Amygdala (tissue), 56 donors: ENCODE measurements at places on chromosomes 5 and 9.
A peak's percentile ranks its signal among the peaks of the same experiment; 100 is the strongest.

DNA sequence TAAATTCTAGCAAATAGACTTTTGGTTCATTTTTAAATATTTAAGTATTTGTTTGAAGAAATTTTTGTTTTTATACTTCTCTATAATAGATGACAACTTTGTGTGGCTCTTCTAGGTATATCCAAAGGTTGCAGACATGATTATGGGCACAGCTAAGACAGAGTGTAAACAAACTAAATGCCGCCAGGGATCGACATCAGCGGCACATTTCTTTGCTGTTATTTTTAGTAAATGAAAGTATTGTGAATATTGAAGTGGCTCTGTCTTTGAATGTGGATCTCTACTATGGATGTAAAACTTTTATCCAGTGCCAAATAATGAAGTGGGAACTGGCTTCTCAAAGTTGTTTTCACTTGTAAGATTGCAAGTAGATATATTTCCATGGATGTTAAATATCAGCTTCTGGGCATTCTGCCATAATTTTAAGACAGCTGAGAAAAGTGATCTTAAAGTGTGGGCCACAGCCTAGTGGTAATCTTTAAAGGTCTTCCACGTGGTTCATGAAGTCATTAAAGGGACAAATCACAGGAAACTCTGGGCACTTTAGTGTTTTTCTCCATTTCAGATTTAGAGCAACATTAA, 589.9 kb downstream of the ZNF608 start:
- DNase-seq, result no peak

DNA sequence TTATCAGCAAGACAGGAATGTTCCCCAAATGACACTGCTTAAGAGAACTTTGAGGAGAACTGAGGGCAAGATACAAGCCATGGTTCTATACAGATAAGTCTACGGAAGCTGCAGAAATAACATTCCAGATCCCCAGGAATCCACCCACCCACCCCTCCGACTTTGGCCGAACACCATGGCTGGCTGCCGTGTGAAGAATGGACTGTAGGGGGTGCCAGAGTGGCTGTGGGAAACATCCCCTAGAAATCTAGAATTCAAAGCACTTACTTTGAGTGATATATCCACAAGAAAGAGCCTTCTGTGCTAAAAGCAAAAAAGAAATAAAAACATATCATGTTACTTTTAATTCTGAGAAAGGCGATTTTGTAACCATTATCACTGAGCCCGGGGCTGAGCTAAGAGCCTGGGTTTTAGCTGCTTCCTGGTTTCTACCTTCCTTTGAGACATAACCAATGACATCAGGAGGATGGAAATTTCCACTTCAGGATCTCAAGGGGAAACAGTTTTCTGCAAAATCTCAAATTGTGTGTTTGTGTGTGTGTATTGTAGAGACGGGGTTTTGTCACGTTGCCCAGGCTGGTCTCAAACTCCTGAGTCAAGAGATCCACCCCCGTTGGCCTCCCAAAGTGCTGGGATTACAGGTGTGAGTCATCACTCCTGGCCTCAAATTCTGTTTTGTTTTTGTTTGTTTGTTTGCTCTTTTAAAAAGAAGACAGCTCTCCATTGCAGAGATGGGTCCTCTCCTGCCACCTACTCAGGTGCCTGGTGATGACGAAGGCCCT, 36.4 kb downstream of the GGTA1 start:
- peak; percentile 27 for DNase-seq

DNA sequence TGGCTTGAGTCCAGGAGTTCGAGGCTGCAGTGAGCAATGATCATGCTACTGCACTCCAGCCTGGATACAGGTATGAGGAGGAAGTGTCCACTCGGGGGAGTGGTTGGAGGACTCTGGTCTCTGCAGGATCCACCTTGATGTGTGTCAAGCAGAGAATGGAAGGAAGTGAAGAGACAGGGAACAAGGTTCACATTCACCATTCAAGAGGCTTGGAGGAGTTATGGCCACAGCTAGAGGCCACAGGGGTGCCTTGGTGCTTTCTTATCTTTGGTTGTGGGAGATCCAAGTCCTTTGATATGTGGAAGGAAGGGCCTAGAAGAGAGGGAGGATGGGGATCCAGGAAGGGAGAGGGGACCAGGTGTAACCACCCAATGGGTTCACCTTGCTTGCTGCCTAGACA, 5.4 kb upstream of the CERCAM start:
- DNase-seq, result no peak

GRCh38 chr5:174552428-174552827, 172.0 kb upstream of the MSX2 start:
- no peak for DNase-seq

DNA sequence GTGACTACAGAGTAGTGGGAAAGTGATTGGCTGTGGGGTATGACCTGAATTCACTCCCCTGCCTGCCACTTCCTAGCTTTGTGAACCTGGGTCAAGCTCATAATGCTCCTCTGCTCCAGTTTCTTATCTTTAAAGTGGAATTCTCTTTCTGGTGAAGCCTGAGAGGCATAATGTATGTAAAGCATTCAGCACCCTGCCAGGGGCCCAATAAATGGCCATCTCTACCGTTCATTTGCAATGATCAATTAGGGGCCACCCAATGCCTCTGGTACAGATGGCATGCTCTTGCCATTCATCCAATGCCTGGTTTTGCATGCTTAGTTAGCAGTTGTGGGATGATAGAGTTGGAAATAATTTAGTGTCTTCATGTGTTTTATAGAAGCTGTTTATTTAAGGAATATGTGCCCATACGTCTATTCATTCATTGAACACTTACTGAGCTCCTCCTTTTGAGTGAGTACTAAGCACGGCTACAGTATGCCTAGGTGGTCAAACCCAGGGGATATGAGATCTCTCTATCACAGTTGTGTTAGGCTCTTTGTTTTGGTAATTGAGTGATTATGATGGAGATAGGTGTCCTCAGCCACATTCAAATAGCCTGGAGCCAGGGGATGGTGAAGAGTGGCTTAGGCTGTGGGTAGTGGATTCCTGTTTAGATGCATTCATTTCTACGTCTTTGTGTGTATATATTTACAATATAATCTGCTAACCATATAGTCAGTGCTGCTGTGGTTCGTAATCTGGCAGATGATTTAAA, 15.3 kb downstream of the ZNF462 start:
- no peak for DNase-seq

GRCh38 chr9:134932171-134932570, 14.5 kb upstream of the FCN1 start:
- no peak for DNase-seq

- DNase-seq, result no peak
These were observed 2.2 kb downstream of the THBS4 start for GRCh38 chr5:80037366-80037765.

DNA sequence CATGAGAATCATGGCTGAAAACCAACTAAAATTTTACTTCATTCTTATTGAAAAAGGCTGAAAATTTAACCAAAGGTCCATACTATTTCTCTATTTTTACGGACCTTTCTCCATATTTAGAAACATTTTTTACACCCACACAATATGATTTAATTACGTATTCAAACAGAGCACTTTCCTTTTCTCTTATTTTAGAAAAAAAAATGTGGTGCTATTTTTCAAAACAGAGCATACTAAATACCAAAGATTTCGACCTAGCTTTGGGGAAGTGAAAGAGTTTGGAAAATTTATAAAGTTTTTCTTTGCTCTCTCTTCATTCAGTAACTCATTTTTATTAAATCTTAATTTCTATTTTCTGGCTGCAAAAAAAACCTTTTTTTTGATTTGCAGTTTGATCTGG, 38.1 kb downstream of the RNF145 start:
- no peak for DNase-seq

DNA sequence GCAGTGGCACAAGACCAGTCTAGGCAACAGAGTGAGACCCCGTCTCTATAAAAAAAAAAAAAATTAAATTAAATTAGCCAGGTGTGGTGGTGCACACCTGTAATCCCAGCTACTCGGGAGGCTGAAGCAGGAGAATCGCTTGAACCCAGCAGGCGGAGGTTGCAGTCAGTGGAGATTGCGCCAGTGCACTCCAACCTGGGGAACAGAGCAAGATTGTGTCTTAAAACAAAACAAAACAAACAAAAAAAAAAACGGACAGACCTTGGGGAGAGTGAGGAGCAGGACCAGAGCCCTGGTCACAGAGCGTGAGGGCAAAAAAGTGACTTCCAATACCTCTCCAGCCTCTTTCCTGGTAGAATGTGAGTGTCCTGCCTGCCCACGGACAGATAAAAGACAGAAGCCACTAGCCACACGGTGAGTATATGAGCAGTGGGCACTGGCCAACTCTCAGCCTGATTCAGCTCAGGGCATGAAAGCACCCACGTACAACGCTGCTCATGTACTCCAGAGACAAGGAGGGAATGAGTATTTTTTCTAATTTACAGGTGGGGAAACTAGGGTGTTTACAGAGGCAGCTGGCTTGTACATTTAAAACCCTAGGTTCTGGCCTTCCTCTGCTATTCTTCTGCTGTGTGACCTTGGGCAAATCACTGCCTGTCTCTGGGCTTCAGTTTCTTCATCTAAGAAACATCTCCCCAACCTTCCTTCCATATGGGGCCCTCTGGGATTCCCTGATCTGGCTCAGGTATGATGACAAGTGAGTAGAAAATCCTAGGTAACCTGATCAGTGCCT, 1.8 kb downstream of the OLFML2A start:
- no peak for DNase-seq

DNA sequence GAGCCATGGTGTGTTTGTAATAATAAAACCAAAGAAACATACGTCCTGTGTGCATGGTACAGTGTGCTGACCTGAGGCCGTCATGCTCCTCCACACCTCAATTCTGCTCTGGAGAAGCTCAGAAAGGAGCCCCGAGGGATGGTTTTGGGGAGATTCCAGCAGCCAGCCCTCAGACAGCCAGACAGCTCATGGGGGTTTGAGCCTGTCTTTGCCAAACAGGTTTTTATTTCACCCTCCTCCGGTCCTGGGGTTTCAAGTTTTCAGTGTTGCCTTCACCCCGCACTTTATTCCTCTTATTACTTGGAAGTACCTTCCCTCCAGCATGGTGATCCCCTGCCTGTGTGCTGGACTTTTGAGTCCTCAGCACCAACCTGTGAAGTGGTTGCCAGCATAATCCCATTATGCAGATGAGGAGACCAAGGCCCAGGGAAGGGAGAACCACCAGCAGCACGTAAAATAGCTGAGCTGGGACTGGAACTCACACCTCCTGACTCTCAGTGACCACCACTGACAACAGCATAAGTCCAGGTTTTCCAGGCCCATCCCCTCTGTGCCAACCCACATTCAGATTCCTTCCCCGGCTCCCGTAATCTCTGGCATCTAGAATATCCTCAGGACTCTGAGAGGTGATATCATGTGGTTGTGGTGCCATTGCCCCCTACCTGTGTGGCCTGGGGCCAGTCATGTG, 35.1 kb downstream of the TGFBI start:
- no peak for DNase-seq

DNA sequence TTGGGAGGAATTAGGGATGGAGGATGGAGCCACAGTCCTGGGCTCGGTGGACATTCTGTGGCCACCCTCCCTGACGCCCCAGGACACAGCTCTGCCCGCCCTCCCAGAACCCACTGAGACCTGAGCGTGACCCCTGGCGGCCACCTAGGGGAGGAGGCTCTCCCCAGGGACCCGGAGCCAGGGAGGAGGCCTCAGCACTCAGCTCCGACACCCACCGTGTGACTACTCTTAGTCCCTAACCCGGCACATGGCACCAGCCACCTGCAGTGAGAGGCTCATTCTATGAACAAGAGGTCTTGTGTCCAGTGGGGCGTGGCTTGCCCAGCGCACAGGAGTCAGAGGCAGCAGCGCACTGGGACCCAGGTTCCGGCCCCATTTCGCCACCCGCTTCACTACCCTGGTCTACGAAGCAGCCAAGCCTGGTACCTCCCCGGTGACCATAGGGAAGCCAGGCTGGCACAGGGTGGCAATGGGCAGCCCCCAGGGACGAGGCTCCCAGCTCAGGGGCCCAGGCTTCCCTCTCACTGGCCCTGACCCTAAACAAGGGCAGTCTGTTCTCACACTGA, 10.2 kb downstream of the SARDH start:
- DNase-seq, result no peak

DNA sequence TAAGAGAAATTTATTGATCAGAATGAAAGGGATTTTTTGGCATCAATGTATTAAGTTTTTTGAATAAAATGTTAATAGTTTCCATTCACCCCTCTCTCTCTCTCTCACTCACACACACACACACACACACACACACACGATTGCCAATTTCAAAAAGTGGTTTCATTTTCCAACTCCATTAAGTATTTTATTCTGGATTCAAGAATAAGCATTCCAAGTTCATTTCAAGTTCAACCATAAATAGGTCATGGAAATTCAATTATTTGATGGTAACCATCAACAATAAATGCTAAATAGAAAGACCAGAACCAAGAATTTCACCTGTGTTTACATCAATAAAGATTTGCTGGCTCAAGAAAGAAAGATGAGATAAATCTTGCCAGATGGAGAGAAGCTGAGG, 171.6 kb downstream of the ADAMTS12 start:
- DNase-seq, result no peak

DNA sequence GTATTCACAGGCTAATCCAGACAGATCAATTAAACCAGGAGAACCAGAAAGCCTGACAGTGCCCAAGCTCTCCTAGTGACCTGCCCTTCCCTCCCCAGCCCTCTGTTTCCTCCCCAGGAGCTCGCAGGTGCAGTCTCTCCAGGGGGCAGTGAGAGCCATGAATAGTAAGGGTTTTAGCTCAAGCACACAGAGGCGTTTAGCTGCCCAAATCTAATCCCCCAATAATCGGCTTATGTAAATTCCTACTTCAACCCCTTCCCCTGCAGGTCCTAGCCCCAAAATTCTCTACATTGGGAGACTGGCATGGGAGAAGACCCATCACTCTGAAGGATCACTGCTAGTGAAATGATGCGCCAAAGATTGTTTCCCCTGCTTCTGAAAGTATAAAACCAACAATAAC, 10.5 kb upstream of the TAL2 start:
- DNase-seq, result no peak

- DNase-seq, result no peak
These were observed 288.2 kb upstream of the MAP3K1 start for GRCh38 chr5:56527174-56527573.

GRCh38 chr5:91077623-91078022, 305.5 kb downstream of the ARRDC3 start:
- DNase-seq, result no peak

- no peak for DNase-seq
These were observed 75.0 kb upstream of the RAD23B start for GRCh38 chr9:107208121-107208520.

- DNase-seq, result no peak
These were observed 56.7 kb downstream of the GADD45G start for GRCh38 chr9:89661391-89661949.
